A549 (cell line): ENCODE measurements at places on chromosomes 6 and 20.

DNA sequence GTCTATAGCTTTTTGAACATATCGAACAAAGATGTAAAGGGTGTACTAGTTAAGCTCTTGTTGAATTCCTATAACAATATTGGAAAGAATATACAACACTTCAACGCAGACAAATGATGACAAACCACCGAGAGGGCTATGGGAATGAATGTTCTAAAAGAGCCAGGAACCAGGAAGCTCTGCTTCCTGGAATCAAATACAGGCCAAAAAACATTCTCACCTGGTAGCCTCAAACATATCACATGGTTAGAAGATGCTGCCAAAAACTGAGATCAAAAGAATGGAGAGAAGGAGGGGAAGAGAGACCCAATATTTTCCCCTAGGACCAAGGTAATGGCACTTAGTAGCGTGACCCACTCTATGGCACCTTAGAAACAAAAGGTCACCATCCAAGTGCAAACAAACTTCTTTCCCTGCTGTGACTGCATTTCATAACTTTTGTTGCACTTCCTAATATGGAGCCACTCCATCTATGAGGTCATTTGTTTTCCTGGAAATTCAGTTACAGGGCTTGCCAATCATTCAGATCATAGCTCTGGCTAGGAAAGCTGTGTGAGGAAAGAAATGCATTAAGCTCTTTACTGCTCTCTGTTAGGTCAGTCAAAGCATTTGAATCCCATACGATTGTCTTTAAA, 199.2 kb upstream of the NT5E start:
- DNase-seq = no peak

GRCh38 chr6:17729223-17730077, 22.7 kb upstream of the NUP153 start:
- no peak for DNase-seq

GRCh38 chr6:121579478-121579877, 144.0 kb downstream of the GJA1 start:
- DNase-seq = no peak

DNA sequence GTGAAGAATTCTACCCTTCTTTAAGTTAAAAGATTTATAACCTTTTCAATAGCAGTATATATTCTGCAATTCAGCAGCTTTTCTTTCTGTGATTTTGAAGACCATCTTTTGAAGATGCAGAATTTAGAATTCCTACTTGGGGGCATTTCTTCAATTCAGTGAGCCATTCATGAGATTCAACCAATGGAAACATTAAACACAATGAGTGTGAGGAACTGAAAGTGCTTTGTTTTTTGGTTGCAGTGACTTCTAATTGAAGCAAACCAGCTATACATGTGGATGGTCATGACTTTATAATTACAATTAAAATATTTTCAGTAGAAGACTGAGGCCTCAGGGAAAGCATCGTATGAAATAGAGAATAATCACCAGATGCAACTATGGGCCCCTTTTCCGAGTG, 108.3 kb downstream of the CARMIL1 start:
- no peak for DNase-seq

- no peak for DNase-seq
These were observed 646 bp downstream of the HEY2 start for GRCh38 chr6:125749865-125750691.

DNA sequence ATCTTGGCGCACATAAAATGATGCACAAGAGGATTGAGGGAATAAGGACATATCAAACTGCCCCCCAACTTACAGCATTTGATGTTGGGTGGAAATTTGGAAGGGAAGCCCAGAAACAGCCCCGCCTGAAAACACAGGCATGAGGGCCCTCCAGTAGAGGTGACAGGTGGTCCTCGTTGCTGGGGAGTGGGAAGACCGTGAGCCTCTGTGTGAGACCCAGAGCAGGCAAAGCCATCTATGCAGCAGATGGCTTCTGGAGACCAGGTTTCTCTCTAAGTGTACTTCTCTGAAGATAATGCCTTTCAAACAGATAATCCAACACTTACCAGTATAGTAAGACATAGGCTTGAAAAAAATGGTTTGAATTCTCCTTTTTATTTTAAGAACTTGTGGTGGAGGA, 132.2 kb upstream of the INSM1 start:
- DNase-seq = no peak

DNA sequence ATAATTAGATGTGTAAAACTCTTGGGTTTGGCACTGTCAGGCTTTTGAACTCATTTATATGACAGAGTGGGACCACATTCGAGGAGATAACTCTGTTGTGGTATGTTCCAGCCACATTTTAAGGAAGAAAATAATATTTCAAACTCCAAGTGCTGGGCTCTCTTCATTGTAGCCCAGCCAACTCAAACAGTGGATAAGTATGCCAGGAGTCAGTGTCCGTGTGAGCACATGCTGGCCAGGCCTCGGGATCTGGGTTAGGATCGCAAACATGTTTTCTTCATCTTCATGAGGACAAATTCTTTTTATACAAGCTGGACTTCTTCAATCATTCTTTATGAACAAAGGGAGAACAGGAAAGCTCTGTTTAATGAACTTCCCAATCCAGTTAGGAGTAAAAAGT, 497.5 kb downstream of the MAFB start:
- no peak for DNase-seq

- DNase-seq = no peak
These were observed 148.3 kb upstream of the IMPG1 start for GRCh38 chr6:76220805-76221204.

GRCh38 chr6:126199466-126199865, 140.4 kb upstream of the CENPW start:
- DNase-seq = no peak

- DNase-seq = peak; percentile 4
These were observed 262.9 kb downstream of the SOX4 start for GRCh38 chr6:21856456-21856825.

- DNase-seq = no peak
These were observed 52.9 kb downstream of the TINAG start for GRCh38 chr6:54361188-54361587.

DNA sequence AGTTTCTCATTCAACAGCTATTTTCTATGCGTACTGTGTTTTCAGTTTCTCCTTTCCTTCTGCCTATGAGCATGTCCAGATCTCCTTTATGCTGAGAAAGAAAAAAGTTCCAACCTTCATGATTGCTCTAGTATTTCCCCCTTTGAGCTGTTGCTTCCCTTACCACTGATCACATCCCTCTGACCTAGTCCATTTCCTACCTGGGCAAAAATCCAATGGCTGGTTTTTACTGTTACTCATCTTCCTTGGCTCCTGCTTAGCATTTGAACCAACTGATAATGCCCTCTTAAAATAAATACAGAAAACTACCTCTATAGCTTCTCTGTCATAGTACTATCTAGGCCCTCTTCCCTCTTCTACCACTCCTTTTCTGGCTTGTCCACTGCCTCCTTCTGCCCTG, 6.0 kb downstream of the RFX6 start:
- no peak for DNase-seq

- no peak for DNase-seq
These were observed 300.9 kb downstream of the CBLN4 start for GRCh38 chr20:55704458-55704857.

DNA sequence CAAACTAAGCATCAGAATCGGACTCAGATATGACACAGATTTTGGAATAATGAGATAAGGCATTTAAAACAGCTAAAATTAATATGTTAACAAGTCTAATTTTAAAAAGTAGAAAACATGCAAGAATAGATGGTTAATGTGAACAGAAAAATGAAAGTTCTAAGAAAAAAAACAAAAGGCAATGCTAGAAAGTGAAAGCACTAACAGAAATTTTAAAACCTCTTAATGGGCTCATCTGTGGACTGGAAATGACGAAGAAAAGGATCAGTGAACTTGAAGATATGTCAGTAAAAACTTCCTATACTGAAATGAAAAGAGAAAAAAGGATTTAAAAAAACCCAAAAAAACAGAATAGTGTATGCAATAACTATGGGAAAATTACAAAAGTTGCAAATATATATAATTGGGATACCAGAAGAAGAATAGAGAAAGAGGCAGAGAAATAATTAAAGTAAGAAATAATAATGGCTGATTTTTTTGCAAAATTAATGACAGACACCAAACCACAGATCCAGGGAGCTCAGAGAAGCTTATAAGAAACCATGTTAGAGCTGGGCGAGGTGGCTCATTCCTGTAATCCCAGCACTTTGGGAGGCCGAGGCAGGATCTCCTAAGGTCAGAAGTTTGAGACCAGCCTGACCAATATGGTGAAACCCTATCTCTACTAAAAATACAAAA, 61.7 kb upstream of the KIF13A start:
- DNase-seq = no peak

GRCh38 chr20:35891375-35891774, 62.9 kb downstream of the SCAND1 start:
- no peak for DNase-seq

DNA sequence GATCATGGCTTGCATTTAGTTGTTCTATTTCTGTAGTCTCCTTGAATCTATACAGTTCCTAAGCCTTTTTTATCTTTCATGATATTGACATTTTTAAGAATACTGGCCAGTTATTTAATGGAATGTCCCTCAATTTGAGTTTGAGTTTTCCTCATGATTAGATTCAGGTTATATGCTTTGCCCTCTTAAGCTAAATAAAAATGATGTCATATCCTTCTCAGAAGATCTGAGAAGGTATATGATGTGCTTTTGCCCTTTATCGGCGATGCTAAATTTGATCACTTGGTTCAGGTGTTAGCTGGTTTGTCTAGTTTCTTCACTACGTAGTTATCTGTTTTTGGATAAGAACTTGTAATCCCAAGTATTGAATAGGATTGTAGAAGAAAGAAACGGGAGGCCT, 509.8 kb upstream of the SOX4 start:
- no peak for DNase-seq

DNA sequence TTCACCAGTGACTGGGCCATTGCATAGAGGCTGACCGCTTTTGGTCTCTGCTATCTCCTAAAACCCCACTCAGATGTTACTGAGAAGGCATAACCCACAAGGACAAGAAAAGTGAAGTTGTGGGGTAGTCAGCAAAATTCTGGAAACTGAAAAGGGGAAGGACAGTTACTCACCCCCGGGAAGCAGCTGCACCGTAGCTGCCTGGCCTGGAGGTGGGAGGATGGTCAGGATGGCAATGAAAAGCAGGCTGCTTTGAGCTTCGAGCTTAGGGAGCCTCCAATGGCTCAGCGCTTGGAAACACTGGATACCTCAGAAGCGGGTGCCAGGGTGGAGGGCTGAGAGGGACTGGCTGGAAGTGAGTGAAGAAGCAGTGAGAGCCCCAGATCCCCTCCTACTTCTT, 56.0 kb downstream of the KCNK5 start:
- DNase-seq = no peak

- DNase-seq = peak; percentile 36
These were observed 25.3 kb upstream of the KIAA1586 start for GRCh38 chr6:57021086-57021720.

GRCh38 chr6:168352096-168352495, 32.5 kb upstream of the DACT2 start:
- no peak for DNase-seq

DNA sequence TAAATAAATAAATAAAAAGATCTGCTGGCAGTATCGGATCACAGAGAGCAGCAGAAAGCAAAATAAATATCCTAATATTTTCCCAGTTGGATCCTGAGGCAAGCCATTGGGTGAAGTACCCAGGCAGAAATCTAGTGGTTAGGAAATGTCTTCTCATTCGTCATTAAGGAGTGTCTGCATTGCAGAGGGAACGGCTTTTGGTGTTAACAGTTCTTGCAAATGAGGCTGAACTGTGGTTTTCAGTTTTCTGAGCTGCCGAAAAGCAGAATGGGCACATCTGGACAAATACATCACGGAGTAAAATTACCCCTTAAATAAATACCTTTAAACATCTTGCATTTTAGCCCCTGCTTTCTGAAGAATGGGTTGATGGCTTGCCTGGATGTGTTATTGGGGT, 82.3 kb upstream of the MPC1 start:
- no peak for DNase-seq

- no peak for DNase-seq
These were observed 82.2 kb upstream of the LRFN2 start for GRCh38 chr6:40669343-40669742.

- DNase-seq = no peak
These were observed 67.7 kb upstream of the IFNGR1 start for GRCh38 chr6:137286916-137287315.

GRCh38 chr20:45938727-45939438, 4.4 kb downstream of the PCIF1 start:
- DNase-seq = no peak

GRCh38 chr6:125020385-125020784, 58.1 kb downstream of the RNF217 start:
- no peak for DNase-seq

- DNase-seq = no peak
These were observed 40.2 kb downstream of the ITCH start for GRCh38 chr20:34403063-34403827.

DNA sequence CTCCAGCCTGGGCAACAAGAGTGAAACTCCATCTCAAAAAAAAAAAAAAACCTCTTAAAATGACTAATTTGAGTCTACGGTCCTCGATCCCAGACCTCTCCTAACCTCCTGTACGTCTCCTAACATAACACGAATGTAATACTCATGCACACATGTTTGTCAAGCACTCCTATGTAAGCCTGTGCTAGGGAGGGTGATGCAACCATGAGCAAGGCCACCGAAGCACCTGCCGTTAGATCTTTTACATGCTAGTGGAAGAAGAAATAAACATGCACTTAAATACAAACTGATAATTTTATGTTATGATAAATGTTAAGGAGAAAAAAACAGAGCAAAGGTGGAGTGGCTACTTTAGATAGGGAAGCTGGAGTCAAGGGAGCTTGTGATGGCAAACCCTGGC, 72.3 kb upstream of the BEND3 start:
- no peak for DNase-seq

- DNase-seq = no peak
These were observed 78.4 kb downstream of the RNF144B start for GRCh38 chr6:18465410-18466154.

DNA sequence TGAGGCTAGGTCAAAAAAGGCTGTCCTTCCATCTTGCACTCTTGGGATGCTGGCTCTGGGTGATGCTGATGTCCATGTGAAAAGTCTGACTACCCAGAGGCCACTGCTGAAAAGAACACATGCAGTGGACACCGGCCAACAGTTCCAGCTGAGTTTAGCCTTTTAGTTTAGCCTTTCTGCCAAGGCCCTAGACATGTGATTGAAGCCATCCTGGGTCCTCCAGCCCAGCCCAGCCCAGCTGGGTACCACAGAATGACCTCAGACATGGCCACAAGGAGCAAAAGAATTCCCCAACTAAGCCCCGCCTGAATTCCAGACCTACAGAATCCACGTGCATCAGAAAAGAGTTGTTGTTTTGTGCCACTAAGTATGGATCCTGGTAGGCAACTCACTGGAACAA, 17.4 kb downstream of the PIGT start:
- DNase-seq = no peak

DNA sequence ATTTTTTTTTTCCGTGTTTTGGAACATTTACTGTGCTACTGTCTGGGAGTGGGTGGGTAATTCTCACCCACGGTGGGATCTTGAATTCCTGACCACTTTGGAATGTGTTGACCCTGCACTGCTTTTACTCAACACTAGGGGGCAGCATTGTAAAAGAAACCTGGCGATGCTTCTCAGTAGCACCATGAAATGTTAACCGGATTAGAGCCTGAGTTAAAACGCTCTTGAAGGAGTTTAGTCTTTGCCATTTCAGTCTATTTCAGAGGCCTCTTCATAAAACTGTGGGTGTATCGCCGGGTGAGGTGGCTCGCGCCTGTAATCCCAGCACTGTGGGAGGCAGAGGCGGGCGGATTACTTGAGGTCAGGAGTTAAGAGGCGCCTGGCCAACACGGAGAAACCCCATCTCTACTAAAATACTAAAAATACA, 114.4 kb upstream of the PRND start:
- DNase-seq = peak; percentile 75
